ENCODE measurements at places on chromosomes 12 and 14.
A peak's percentile ranks its signal among the peaks of the same experiment; 100 is the strongest.

GRCh38 chr12:1504304-1504894, 90.0 kb downstream of the FBXL14 start:
- DNase-seq: no peak

- DNase-seq: no peak
Observed at GRCh38 chr12:93772003-93772700, 95.0 kb downstream of the CRADD start.

GRCh38 chr14:90644882-90645281, 171.3 kb downstream of the TTC7B start:
- no peak for DNase-seq

- no peak for DNase-seq
Observed at GRCh38 chr12:32197421-32197820, 90.8 kb downstream of the BICD1 start.

DNA sequence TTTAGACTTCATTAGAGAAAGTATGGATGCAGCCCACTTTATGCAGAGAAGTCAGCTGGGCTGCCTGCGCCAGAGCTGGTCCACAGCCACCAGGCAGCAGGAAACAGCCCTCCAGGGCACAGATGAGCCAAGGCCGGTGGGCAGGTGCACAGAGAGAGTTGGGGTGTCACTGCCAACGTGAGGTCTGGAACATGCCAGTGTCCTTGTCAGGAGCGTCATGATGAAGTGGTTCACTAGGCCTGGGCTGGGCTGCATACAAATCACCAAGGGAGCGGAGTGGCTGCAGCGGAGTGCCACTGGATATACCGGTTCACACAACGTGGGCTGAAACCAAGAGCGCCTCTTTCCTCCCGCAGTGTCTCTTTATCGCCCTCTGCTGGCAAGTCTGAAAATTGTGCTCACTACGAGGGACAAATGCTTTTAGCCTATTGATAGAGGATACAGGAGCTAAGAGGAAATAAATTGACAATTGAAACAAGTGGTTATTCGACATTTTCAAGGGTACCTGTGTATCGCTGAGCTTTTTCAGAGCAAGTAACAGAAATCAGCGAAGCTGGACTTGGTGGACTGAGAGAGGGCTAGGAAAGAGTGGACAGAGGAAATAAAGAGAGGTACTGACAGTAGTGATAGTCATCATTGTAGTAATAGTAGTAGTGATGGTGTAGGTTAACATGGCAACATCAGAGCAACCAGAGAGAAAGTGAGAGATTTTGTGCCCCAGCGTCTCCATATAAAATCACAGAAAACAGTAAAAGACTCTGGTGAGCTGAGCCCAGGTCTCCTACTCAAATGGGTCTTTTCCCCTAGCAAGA, 52.0 kb upstream of the ITPR2 start:
- DNase-seq: peak; percentile 67

- no peak for DNase-seq
Observed at GRCh38 chr12:68772714-68773113, 26.7 kb downstream of the SLC35E3 start.

GRCh38 chr12:28936711-28937110, 212.4 kb upstream of the FAR2 start:
- DNase-seq: no peak

DNA sequence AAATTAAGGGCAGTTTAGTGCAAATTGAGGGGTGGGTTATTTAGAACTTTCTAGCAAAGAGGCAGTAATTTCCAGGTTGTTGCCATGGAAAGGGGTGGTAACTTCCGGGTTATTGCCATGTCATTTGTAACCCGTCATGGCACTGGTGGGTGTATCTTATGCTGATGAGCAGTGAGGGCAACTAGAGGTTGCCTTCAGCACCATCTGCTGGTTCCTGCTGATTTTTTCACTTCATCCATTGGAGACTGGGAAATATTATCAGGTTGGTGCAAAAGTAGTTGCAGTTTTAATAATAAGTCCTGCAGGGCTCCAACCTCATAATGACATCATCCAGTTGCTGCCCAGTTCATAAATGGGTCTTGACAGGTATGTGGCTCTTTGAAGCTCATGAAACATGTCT, 24.4 kb upstream of the SERPINA4 start:
- DNase-seq: no peak

GRCh38 chr12:17192721-17193120, 586.8 kb upstream of the LMO3 start:
- no peak for DNase-seq

DNA sequence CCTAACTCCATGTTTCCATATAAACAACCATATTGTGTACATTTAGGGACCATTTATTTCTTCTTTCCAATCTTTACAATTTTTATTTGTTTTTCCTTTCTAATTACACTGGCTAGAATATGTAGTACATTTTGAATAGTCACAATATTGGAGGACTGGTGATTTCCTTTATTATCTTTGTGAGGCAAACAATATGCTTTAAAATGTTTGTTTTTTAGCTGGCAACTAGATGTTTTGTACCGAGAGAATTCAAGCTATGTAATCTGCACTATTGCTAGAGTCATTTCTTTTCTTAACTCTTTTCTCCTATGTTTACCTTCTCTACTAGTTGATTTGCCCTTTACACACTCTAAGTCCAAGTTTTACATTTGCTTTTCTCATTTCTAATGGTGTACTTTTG, 13.3 kb upstream of the NTN4 start:
- DNase-seq: no peak

DNA sequence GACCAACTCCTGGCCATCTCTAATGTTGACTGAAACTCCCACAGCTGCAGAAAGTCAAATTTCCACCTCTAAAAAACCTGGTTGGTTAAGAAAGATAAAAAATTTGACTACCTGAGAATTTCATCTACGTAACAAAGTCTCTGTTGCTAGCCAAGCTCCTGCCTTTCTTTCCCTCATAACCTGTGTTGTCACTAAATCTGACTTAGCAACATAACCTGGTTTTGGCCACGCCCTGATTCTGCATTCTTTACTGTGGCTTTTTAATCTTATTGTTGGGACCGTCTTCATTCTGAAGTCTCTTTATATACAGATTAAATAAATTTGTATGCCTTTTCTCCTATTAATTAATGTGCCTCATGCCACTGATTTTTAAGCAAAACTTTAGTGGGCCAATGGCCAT, 16.1 kb upstream of the CD69 start:
- no peak for DNase-seq

DNA sequence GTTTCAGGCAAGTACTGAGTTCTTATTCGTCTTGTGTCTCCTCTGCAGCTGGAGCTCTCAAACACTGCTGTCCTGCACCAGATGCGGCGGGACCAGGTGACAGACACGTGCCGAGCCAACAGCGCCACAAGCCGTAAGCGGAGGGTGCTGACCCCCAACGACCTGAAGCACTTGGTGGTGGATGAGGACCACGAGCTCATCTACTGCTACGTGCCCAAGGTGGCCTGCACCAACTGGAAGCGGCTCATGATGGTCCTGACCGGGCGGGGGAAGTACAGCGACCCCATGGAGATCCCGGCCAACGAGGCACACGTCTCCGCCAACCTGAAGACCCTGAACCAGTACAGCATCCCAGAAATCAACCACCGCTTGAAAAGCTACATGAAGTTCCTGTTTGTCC, 201.2 kb downstream of the SLC41A2 start:
- no peak for DNase-seq

DNA sequence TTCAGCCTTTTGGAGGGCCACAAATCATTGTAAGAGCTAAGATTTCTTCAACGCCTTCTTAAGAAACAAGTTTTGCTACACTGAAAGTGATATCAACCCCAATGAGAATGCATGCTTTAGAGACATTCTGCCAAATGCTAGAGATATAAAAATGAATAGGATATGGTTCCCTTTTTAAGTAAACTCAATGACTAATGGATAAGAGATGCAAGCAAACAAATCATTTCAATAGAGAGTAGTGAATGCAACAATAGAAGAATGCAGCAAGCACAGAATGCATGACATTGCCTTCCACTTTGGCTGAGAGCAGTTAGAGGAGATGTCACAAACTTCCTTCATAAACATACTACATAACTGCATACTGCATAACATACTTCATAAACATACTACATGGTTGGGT, 116.4 kb downstream of the PDZRN4 start:
- DNase-seq: no peak

GRCh38 chr14:61416591-61416990, 95.2 kb downstream of the PRKCH start:
- no peak for DNase-seq

DNA sequence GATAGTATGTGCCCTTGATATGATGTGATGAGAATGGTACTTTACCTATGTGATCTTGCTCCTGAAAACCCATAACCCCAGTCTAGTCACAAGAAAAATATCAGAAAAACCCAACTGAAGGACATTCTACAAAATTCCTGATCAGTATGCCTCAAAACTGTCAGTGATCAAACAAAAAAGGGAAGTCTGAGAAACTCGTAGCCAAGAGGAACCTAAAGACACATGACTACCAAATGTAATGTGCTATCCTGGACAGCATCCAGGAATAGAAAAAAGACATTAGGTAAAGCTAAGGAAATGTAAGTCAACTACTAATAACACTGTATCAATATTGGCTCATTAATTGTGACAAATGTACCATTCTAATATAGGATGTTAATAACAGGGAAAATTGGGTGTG, 4.1 kb upstream of the WIF1 start:
- no peak for DNase-seq

- no peak for DNase-seq
Observed at GRCh38 chr12:54002915-54003389, 3.0 kb downstream of the HOXC9 start.
